ENCODE measurements at places on chromosomes 7 and 10.

DNA sequence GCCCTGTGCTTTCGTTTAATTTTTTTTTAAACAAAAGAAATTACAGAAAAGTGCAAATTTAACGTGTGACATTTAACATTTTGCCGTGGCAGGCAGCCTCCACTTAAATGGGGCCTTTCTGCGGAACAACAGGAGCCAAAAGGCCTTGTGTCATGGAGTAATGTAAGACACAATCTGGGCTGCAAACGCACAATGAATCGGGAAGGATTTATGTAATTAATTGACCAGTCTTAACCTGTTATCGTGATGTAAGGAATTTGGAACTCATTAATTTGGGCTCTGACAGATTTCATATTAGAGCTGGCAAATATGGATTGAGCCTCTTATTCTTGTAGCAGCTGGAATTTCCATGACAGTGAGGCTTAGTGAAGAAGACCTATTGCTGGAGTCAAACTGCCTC is 86.4 kb downstream of the SNX10 start:
- no peak for DNase-seq

DNA sequence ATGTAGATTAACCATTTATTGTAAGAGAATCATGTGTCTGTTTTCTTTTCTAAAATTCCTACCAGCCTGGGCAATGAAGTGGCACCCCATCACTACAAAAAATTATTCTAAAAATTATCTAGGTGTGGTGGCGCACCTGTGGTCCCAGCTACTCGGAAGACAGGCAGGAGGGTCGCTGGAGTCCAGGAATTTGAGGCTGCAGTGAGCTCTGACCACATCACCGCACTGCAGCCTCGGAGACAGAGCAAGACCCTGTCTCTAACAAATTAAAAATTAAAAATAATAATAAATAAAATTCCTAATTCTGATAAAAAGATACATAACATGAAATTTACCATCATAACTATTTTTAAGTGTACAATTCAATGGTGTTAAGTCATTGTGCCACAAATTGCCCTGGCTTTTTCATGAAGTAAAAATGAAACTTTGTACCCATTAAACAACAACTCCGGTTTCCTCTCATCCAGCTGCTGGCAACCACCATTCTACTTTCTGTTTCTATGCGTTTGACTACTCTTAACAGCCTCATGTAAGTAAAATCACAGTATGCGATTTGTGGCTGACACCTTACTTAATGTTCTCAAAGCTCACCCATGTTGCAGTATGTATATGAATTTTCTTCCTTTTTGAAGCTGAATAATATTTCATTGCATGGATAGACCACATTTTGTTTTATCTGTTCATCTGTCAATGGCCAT is 20.6 kb upstream of the USP6NL start:
- DNase-seq = no peak

GRCh38 chr7:114832906-114833595 is 88.8 kb upstream of the MDFIC start:
- DNase-seq = no peak

GRCh38 chr7:132475037-132475668 is 101.1 kb downstream of the PLXNA4 start:
- no peak for DNase-seq

DNA sequence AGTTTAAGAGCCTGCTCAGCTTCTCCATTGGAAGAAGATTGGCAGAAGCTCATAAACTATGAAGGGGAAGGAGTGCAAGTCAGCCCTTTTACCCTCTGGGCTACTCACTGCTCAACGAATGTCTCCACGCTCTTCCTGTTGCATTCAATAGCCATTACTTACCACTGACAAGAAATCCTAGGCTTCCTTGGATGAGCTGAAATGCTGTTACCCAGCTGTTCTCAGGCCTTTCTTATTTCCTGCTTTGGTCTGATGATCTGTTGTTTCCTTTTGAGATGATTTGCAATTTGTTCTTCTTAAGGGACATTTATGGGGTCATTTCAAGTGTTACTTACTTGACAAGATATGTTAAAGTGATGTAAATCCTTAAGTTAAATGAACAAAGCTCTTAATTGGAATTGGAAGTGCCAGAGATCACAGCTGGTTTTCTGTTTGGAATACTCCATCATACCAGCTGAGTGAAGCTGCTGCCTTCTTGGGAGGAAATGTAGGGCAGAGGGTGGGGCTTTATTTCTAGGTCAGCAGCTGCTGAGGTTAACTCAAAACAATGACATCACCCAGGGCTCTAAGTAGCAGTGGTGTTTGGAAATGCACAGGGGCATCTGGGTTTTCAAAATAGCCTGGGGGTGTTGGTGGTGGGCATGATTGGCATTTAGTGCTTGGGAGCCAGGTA is 170.0 kb downstream of the PRKCQ start:
- no peak for DNase-seq

DNA sequence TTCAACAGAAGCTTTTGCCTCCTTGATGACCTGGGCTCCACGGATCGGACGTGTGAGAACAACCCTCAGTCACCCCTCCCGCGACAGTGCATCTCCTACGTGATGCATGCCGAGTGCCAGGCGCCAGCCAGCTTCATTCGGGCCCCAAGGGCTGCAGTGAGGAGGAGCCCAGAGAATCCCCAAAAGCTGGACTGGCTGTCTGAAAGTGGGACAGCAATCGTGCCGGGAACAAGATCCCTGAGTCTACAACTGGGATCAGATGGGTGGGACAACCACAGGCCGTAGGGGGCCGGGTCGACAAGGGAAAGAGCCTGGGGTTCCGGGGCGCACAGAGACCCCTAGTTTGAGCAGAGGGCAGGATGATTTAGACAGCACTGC is 27.2 kb downstream of the EBF3 start:
- DNase-seq = no peak

GRCh38 chr7:119522263-119522662 is 750.7 kb upstream of the KCND2 start:
- DNase-seq = no peak

- no peak for DNase-seq
Observed at GRCh38 chr7:123719197-123719721, 29.5 kb downstream of the WASL start.

DNA sequence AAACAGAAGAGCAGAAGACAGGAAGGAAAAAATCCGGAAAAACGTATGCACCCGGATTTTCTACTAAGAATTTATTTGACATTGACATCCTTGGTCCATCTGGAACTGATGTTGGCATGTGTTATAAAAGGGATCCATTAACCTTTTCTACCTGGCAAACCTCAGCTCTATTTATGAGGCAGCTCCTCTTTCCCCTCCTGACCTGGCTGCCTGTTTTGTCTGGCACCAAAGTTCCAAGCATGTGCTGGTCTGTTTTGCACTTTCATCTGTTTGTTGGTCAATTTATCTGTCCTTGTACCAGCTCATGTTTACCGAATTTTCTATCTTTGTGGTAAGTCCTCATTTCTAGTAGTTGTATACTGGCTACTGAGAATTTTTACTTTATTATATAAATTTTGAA is 258.0 kb downstream of the TNS3 start:
- no peak for DNase-seq

Data from stimulated activated CD4-positive, alpha-beta T cell treated with anti-CD3 and anti-CD28 coated beads, Interleukin-4, amount 100 ng/mL, for 48 hours (primary cell).